RCC 7860 (cell line): ENCODE measurements at places on chromosomes 2 and 18.

- no peak for DNase-seq
These were observed 4.0 kb upstream of the INHBB start for GRCh38 chr2:120341977-120342376.

GRCh38 chr18:468955-469790, 31.3 kb downstream of the COLEC12 start:
- DNase-seq = no peak

DNA sequence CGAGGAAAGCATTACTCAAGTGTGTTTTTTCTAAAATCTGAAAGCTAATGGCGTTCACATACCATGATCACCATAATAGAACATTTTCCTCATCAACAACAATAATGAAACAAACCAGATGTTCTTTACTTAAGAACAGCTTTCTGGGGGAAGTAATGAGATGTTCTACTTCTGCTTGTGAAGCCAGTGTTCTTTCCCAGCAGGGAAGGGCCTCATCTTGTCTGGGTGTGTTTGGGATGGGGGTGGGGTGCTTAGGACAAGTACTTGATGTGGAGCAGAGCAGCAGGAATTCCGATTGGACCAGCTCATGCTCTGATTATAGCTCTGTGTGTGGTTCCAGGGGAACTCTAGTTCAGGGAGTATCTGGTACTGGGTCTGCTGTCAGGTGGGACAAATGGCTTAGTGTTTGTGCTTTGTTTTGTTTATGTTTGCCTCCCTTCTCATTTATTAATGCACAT, 163.0 kb upstream of the NOSTRIN start:
- no peak for DNase-seq

- no peak for DNase-seq
These were observed 20.6 kb downstream of the PDE1A start for GRCh38 chr2:182406221-182406620.

DNA sequence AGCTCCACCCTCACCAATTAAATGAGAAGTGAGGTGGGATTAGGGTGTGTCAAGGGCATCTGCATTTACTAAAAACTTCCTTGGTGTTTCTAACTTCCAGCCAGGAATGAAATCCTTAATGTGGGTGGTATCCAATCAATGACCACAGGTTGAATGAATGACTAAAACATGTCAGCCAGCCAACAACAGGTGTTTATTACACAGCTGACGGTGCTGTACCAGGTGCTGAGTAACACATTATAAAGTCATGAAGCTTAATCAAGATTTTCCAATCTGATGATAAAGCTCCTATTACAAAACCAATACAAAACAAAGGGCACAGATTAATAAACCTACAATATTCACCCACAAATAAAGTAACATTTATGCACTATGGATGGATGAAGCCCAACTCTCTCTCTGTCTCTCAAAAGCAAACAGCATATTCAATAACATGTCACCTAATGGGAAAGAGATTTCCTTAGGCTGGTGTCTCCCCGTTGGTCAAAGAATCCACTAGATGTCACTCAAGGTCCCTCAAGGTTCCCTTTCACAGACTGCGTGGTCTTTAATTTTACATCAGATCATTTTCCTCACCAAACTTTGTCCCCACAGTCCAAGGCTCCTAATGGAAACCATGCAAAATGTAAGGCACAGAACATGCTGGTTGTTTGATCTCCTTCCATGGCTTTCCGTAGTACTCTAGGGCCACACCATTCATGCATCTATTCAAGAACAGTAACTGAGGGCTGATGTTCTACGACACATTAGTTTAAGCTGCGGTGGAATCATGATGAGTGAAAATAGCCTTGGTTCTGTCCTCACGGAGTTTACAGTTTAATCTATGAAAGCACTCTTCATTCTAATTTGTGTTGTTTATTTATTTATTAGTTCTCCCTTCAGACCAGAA, 6.4 kb upstream of the PTPN4 start:
- DNase-seq = peak; percentile 39

- no peak for DNase-seq
These were observed 27.2 kb downstream of the NAT8 start for GRCh38 chr2:73614997-73615396.

DNA sequence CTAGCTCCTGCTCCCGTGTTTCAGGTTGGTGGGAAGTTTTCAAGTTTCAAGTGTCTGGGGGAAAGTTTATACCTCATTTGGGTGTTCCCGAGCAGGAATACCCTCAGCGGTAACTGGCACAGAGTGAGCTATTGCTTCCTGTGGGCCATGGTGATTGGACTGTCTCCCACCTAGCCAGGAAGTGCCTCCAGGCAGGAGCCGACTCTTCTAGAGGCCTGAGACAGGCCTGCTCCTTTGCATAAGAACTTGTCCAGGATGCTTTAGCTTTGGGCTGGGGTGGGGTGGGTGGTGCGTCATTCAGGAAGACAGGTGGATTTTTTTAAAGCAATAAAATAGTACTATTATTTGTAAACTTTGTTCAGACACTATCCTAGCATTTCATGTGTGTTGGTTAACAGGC, 23.5 kb upstream of the DNMT3A start:
- DNase-seq = no peak

GRCh38 chr2:235050980-235051351, 99.1 kb downstream of the SH3BP4 start:
- DNase-seq = peak; percentile 92

DNA sequence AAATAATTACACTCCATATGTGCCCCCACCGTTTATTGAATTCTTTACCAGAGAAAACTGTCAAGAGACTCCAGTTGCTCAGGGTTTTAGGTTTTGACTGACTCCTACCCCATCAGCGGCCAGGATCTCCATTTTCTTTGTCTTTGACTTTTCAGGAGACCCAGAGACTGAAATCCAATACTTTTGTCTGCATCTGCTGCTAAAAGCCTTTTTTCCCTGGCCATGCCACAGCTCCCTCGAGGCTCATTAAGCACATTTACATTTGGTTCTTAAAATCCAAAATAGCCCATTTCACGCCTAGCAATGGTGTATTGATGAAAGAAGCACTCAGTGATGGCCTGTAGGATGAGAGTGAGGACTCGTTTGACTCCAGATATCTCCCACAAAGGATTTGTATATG, 332.6 kb upstream of the ACVR2A start:
- no peak for DNase-seq

DNA sequence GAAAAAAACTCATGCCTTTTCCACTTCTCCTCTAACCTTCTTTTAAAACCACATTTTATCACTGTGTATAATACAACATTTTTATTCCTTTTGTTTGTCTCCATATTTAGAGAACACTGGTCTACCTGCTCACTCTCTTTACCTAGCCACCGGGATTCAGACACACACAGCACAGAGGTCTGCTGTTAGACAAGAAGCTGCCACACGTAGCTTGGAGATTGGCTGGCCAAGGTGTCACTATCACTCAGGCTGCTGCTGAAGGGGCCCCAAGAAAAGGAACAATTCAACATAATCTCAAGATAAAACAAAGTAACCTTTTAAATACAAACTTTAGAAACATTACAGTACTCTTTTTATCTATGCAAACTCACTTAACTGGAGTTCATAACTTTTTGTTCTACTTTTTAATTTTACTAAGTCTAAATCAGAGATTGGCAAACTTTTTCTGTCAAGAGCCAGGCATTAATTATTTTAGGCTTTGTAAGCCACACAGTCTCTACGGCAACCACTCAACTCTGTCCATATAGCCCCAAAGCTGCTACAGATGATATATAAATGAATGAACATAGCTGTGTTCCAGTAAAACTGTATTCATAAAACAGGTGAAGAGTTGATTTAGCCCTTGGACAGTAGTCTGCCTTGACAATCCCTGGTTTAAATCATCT, 25.8 kb downstream of the FEZ2 start:
- DNase-seq = no peak

- no peak for DNase-seq
These were observed 18.0 kb downstream of the LRPPRC start for GRCh38 chr2:43977677-43978375.

GRCh38 chr2:233011702-233012131, 1.3 kb downstream of the NGEF start:
- DNase-seq = no peak

GRCh38 chr2:67237288-67237687, 159.8 kb upstream of the ETAA1 start:
- no peak for DNase-seq

DNA sequence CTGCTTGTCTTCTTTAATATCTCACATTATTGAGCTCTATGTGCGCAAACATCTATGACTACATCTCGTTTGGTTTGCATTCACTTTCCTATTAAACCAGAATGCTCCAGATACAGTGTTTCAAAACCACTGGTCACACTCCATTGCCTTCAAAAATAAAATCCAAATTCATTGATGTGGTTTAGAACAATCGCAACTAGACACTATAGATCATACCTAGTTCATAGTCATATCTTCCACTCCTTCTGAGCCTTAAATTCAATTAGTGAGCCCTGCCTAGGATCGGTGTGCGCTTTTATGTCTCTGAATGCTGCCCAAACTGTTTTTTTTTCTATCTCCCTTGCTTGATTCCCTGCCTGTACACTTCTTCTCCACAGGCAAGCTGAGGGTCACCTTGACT, 238.5 kb upstream of the RGPD4 start:
- no peak for DNase-seq

DNA sequence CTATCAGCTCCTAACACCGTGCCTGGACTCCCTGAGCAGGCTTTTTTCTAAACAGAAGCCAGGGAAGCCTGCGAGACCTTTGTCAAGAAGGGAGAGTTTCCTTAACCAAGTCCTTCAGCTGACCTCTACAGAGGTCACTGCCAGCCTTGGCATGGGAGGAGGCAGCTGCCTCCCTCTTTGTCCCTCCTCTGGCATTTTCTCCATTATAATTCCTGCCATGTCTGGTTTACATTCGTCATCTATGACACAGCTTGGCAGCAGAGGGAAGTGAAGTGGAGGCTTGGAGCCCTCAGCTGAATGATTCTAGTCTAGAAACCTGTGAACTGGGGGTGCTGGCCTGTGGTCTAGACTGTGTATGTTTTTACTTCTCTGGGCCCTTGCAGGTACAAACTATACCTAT, 22.5 kb downstream of the LIPG start:
- no peak for DNase-seq

DNA sequence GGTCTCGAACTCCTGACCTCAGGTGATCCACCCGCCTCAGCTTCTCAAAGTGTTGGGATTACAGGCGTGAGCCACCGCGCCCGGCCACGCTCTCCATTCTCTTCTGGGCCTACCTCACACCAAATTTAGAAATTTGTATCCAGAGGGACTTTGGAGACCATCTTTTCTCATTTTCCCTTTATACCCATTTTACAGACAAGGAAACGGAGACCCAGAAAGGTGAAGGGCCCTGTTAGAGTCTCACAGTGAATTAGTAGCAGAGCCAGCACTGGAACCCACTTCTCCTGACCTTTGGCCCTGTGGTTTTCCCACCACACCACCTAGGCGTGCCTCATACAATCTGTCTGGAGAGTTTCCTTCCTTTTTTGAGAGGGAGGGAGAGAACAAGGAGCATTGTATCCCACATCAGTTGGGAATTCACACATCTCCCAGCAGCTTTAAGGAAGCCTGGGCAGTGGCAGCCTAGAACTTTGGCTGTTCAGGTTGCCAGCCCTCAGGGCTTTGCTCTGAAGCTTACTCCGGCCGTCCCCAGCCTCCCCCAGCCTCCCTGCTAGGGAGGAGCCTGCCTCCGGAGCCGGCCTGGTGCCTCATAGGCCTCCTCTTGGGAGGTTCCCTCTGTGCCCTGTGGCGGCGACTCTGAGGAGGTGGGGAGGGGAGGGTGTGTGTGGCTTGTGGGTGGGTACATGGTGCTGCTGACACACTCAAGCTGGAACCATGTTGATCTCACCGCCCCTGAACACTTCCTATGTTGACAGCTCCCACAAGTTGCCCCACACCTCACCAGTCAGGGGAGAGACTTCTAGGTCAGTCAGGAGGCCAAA, 13.8 kb downstream of the FOSL2 start:
- DNase-seq = peak; percentile 93

DNA sequence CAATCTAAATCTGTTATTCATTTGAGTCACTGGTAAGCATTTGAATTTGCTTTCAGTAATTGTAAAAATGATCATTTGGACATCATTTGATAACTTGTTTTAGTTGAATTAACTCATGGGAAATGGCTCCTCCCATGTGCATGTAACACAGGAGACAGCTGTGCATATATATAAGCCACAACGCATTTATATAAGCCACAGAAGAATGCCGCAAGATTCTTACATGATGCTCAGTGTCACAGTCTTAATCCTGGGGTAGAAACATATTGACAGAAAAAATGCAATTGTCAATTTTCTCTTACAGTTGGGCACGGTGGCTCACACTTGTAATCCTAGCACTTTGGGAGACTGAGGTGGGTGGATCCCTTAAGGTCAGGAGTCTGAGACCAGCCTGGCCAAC, 13.3 kb upstream of the IAH1 start:
- DNase-seq = no peak

- no peak for DNase-seq
These were observed 217.0 kb downstream of the SPP2 start for GRCh38 chr2:234267534-234267933.

DNA sequence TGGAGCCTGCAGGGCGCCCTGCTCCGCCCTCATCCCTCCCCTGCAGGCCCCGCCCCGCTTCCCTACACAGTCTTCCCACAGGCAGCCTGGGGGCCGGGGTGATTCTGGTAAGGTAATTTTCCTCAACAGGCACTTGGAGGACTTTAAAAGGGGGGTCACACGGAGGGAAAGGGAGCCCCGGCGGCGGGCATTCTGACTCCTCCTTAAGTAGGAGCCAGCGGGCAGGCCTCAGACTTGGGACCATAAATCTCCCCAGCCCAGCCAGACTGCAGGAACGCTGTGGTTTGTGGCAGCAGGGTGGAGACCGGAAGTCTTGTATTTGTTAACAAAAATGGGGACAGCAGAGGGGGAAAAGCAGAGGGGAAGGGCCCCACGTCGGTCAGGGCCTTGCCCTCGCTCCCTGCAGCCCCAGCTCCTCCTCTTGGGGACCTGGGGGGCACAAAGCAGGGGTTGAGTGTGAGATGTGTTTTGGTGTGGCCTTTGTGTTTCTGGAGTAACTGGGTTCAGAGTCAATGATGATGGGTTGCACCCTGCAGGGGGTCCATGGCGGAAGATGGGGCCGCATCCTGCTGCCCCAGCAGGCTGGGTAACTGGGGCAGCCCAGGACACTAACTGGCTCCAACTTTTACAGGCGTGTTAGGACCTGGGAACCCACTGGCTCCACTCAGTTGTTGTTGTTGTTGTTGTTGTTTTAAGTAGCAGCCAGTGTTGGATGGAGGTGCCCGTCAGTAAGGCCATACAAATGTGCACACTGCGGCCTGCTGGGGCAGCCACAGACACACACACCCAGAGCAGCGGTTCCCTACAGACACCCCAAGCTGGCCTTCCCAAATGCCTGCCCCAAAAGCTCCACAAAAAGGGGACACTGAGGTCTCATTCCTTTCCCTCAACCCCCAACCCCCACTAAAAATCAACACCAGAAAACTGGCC, 27.7 kb downstream of the SMAD7 start:
- peak; percentile 61 for DNase-seq
